Calu3 (cell line): ENCODE measurements at places on chromosomes 2 and 18.

- DNase-seq: no peak
These were observed 267.3 kb downstream of the TCF4 start for GRCh38 chr18:55320424-55321264.

GRCh38 chr2:174012347-174013314, 47.5 kb upstream of the SP3 start:
- DNase-seq: no peak

- DNase-seq: no peak
These were observed 4.5 kb upstream of the DYM start for GRCh38 chr18:49464718-49465598.

GRCh38 chr2:121377646-121378045, 92.6 kb upstream of the TFCP2L1 start:
- no peak for DNase-seq

DNA sequence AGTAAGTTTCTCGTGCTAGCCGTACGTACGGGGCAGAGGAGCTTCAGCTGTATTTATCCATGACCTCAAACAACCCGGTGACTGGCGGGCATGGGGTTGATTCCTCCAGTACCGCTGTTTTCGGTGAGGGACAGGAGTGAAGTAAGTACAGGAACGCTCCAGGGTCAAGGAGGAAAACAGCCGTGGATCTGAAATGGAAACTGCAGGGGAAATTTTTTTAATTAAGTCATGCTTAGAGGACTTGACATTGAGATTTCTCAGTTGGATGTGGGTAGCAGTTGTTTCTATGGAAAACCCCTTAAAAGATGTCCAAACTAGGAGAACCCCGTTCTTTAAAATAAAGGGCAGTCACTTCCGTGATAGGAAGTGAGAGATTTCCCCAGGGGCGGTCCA, 1.2 kb downstream of the RAB12 start:
- no peak for DNase-seq

- no peak for DNase-seq
These were observed 70.3 kb downstream of the LNPK start for GRCh38 chr2:175931805-175932204.

- no peak for DNase-seq
These were observed 77.9 kb downstream of the TSN start for GRCh38 chr2:121833358-121833723.

GRCh38 chr2:47271054-47272000, 116.2 kb upstream of the STPG4 start:
- no peak for DNase-seq

GRCh38 chr2:122528061-122528460, 772.6 kb downstream of the TSN start:
- no peak for DNase-seq

DNA sequence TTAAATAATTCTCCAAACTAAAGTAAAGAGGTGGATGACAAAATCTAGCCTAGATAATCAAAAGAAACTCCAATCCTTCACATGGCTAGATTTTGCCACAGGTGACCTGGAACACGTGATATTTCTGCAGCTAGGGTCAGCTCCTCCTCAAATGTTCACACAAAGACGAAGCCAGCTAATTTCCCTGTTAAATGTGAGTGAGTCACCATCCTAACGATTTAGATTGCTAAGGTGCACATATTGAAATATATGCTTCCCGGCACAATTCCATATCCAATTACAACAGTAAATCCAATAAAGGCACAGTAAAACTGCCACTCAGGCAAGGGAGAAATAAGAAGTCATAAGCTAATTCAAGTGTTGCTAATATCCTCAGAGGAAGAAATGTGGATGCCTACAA, 28.7 kb downstream of the IKZF2 start:
- DNase-seq: peak; percentile 11

GRCh38 chr2:197121756-197122385, 188.7 kb downstream of the ANKRD44 start:
- no peak for DNase-seq

- no peak for DNase-seq
These were observed 207.4 kb upstream of the TPO start for GRCh38 chr2:1205853-1206252.

DNA sequence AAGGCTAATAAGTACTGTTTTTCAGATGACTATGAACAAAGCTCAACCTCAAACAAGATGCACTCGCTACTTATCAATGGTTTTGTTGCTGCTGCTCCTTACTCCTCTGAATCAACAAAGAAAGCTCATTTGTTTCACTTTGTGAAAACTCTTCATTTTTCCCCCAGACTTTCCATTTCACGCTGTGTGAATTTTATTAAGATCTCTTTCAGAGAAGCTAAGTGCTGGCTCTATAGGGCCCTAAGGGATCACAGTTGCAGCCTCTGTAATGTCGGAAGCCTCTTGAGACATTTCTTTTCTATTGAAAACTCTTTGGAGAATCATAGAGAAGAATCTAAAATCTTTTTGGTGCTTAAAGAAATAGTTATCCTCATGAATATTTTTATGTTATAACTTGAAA, 209.8 kb downstream of the CD226 start:
- DNase-seq: no peak

DNA sequence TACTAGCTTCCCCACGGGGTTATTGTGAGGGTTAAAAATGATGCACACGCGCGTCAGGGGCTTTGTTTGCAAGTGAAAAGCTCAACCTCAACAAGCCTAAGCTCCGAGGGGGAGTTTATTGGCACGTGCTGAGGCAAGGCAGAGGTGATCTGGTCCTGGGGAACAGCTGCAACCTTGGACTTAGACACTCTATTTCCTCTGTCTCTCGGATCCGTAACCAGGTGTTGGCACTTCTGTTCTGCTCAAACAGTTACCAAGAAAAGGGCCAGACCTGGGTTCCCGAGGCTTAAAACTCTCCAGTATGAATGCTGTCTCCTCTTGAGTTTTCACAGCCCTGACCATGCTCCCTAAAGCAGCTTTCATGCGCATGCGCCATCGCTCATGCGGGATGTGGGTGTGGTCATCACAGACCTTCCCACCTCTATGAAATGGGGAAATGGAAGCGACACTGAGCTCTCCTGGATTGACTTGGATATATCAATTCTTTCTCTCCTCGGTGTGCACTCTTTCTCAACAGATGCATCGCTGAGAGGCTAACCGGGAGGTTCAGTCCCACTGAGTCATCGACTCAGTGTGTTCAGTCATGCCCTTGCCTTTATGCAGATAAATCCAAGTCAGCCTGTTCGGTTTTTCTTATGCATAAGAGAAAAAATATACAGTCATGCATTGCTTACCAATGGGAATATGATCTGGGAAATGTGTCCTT, 19.9 kb upstream of the RAB31 start:
- DNase-seq: no peak

GRCh38 chr2:160557903-160558302, 64.3 kb upstream of the RBMS1 start:
- no peak for DNase-seq

- DNase-seq: no peak
These were observed 1690.7 kb upstream of the TMEFF2 start for GRCh38 chr2:193885419-193885818.

DNA sequence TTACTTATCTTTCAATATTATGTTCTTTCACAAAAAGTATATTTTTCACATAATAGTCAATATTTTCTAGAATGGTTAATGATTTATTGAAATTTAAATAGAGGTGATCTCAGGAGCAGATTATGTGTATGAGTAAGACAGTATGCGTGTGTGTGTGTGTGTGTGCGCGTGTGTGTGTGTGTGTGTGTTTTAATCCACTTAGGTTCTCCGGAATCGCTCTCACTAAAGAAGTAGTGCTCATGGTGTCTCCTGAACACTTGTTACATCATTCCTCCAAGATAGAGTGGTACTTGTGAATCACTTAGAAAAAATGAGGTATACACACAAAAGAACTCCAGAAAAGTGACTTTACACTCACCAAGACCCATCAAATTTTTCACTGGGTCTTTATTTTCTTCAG, 91.0 kb upstream of the KCNH7 start:
- DNase-seq: no peak

DNA sequence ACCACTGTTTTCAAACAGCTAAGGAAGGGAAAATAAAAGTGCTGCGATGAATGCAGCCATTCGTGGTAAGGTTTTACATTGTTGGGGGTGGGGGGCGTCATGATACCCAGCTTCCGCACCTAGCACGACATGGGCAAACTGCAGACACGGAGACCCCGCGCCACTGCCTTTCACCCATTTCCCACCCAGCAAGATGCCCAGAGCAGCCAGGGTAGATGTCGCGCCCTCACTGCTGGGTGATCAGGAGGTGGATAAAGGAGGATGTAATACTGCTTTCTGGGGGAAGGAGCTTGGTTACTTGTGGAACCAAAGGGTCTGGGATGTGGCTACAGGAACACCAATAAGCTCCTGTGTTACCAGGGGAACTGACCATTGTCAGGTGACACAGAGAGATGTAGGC, 138.4 kb downstream of the ZNF516 start:
- DNase-seq: no peak

DNA sequence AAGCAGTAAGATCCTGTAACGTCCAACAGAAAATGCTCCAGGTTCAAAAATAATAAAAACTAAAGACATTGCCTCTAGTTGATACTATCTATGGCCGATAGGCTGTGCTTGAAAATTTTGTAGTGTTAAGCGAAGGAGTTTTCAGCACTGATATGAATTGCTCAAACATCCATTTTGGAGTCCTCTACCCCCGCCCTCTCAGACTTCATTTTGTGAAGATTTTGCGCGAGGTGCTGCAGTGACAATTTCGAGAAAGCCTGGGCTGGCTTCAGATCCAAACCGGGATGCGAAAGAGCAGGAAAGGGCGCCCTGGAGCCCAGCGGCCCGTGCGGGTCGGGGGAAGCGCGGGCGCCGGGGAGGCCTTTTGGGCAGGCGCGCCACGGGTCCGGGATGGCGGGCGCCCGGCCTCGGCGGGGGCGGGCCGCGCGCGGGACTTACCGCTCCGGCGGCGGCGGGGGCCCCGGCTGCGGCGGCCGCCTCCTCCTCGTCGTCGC, 1.8 kb downstream of the SP3 start:
- DNase-seq: no peak

- DNase-seq: no peak
These were observed 895 bp upstream of the GLS start for GRCh38 chr2:190879474-190880377.

GRCh38 chr2:31202041-31202440, 15.3 kb downstream of the CAPN14 start:
- DNase-seq: no peak

DNA sequence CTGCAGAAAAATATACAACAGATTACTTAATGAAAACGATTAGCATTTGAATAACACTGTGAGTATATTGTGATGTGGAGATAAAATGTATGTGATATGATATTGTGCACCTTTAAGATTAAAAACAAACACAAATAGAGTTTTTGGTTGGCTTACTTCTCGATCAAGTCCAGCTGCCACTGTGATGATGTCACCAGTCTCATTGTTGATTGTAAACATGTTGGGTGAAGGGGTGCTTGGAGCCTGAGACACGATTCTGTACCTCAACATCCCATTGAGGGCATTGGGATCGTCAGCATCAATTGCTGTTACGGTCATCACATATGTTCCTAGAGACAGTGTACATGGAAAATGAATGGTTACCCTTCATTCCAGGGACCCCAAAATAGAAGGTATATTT, 174.1 kb downstream of the CDH2 start:
- no peak for DNase-seq

DNA sequence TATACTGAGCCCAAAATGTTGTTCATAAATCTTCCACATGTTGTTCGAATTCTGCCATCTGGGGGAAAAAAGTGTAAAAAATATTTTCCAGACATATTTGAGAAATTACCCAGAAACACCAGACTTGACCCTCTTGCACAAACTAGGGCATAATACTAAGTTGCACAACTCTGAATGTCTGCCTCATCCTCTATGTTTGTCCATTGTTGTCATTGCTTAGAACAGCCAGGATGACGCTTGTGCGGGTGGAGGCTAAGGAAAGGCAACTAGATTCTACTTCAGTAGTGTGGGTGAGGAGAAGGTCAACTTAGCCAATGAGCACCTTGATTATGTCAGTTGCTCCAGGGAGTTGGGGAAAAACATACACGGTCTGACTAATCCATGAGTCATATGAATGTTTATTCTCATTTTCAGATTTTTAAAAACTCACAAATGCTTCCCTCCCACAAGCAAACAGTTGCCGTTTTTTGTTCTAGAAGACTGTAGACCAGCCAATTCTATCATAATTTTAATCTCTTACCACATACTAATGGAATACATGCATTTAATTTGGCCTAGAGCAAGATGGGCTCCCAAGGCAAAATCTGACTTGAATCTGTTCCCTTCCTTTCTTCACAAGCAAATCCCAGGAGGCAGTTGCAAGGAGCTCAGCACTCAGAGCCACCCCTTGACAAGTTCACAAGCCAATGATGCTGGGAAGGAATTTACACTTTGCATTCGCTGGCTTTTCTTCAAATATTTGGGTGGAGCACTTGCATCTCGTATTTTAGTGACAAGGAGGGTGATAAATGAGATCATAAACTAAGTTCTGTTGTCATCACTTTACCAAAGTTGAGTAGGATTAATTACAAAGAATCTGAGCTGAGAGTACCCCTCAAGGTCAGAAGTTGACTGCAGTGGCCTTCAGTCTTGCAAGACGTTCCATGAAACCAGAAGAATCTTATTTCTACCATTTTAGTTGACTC, 163.2 kb upstream of the TWIST2 start:
- peak; percentile 72 for DNase-seq
